ENCODE measurements at places on chromosomes 1 and 21.

GRCh38 chr1:154666051-154666790, 58.2 kb upstream of the ADAR start:
- no peak for DNase-seq

DNA sequence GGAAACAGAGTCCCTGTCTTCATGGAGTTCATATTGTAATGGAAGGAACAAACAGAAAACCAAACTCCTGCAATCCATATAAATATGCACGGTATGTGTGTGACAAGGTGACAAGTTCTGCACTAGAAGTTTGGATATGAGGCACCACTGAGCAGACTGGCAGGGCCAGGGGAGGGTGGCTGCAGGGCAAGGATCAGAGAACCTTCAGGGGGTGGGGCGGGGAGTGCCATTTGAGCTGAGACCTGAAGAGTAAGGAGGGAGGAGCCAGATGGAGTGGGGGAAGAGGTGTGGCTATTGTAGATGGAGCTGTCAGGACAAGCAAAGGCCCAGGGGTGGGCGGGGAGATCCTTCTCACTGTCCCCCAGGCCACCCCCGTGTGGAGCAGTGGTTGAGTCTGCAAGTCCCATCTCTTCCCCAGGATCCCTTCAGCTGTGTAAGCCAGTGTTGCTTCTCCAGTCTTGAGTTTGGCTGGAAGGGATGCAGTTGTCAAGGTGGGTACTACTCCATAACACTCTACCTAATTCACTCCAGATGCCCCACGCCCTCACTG, 76.4 kb downstream of the ATP5PO start:
- no peak for DNase-seq

- no peak for DNase-seq
These were observed 20.5 kb upstream of the LRRC39 start for GRCh38 chr1:100198596-100198995.

DNA sequence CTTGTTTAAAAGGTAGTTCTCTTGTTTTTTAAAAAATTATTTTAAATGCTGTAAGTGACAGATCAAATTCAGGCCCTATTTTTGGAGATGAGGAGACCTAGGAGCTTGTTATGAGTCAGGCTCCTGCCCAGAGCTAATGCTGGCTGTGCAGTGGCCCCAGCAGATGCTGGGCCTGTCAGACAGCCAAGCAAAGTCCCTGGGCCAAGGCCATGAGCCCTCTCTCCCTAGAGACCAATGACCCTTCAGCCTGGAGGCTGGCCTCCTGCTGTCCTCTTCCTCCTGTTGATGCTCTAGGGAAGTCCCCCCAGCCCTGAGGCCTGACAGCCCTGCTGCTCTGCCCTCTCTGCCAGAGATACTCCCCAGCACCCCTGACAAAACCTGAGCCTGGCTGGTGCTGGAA, 128.1 kb upstream of the CTTNBP2NL start:
- no peak for DNase-seq

- no peak for DNase-seq
These were observed 49.1 kb upstream of the CSF3R start for GRCh38 chr1:36531833-36532232.

GRCh38 chr1:96049759-96050409, 671.7 kb upstream of the PTBP2 start:
- no peak for DNase-seq

DNA sequence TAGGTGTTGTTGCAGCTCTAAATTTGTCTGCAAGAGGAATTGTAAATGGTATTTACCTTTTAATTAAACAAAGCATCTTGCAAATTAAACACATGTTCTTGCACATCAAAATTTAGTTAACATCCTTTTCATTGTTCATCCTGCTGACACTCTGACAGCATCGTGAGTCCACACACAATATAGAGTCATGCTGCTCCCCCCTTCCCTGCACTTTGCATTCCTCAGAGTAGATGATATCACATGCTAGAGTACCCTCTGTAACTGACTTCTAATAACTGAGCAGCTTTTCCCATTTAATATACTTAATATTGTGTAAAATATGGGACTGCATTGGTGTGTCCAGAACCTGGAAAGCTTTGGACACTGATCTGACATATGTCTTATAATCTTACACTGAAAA, 138.8 kb upstream of the DPYD start:
- no peak for DNase-seq

- DNase-seq = no peak
These were observed 286.0 kb downstream of the HLX start for GRCh38 chr1:221164951-221165838.

Measured in HT-29 (cell line).